CD8-positive, alpha-beta memory T cell (primary cell): ENCODE measurements at places on chromosomes 2 and 18.

DNA sequence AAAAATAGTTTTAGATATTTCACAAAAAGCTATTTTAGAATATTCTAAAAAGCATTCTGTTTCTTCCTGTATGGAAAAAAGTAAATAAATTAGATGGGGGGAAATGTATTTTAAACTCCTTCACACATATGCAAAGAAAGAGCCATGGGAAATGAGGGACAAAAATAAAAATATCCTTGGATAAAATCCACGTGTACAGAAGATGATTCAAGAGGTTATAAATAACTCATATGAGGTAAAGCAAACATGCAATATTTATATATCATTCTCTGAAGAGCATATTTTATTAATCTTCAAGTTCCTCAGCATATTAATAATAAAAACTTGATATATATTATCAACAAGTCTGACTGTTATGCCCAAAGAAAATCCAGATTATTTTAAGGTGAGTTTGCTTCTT, 8.8 kb upstream of the GFPT1 start:
- H3K4me1 ChIP-seq = no peaks in the 10 kb centered on the region
- H3K4me3 ChIP-seq = no peak overlapping the region
- DNase-seq = no peak
- no peaks in the 10 kb centered on the region for H3K27me3 ChIP-seq

GRCh38 chr2:23944527-23944926, 4.3 kb downstream of the UBXN2A start:
- no peaks in the 10 kb centered on the region for H3K36me3 ChIP-seq
- DNase-seq = no peak
- no peak overlapping the region for H3K27ac ChIP-seq
- no peaks in the 10 kb centered on the region for H3K27me3 ChIP-seq

GRCh38 chr18:13525381-13526029, 200.9 kb downstream of the FAM210A start:
- no peaks in the 10 kb centered on the region for H3K4me1 ChIP-seq
- H3K27ac ChIP-seq = no peak overlapping the region
- no peaks in the 10 kb centered on the region for H3K36me3 ChIP-seq
- no peaks in the 10 kb centered on the region for H3K27me3 ChIP-seq
- DNase-seq = no peak

- H3K36me3 ChIP-seq = no peaks in the 10 kb centered on the region
- H3K4me3 ChIP-seq = peak overlapping the region; percentile 50
- peaks cover 20% of the 10 kb centered on the region for H3K4me1 ChIP-seq
- peak; percentile 28 for DNase-seq
These were observed 23.9 kb downstream of the PECR start for GRCh38 chr2:216057688-216058193.

GRCh38 chr18:51164761-51165281, 32.7 kb downstream of the MEX3C start:
- no peak overlapping the region for H3K4me3 ChIP-seq
- no peak overlapping the region for H3K27ac ChIP-seq
- H3K4me1 ChIP-seq = no peaks in the 10 kb centered on the region
- H3K27me3 ChIP-seq = no peaks in the 10 kb centered on the region

- DNase-seq = no peak
- no peaks in the 10 kb centered on the region for H3K27me3 ChIP-seq
- H3K4me1 ChIP-seq = no peaks in the 10 kb centered on the region
- H3K27ac ChIP-seq = no peak overlapping the region
- H3K36me3 ChIP-seq = no peaks in the 10 kb centered on the region
These were observed 62.1 kb upstream of the SLC16A14 start for GRCh38 chr2:230130668-230131364.

- H3K4me3 ChIP-seq = no peak overlapping the region
- no peak overlapping the region for H3K27ac ChIP-seq
- DNase-seq = no peak
- H3K27me3 ChIP-seq = no peaks in the 10 kb centered on the region
These were observed 141.7 kb upstream of the TWIST2 start for GRCh38 chr2:238706163-238706562.

GRCh38 chr18:2325308-2325849, 245.9 kb downstream of the METTL4 start:
- no peaks in the 10 kb centered on the region for H3K4me1 ChIP-seq
- H3K27ac ChIP-seq = peak overlapping the region; percentile 29
- H3K36me3 ChIP-seq = no peaks in the 10 kb centered on the region
- no peak overlapping the region for H3K4me3 ChIP-seq
- H3K27me3 ChIP-seq = no peaks in the 10 kb centered on the region
